ENCODE measurements at places on chromosomes 11 and 22.

GRCh38 chr11:61764606-61765260 lies 12.3 kb downstream of the MYRF start:
- no peak for DNase-seq

GRCh38 chr11:79428406-79428805 lies 12.4 kb downstream of the TENM4 start:
- no peak for DNase-seq

- DNase-seq, result no peak
Measured at GRCh38 chr22:23157560-23158515, 12.6 kb downstream of the RAB36 start.

- no peak for DNase-seq
Measured at GRCh38 chr22:49302150-49302460, 525.6 kb downstream of the BRD1 start.

DNA sequence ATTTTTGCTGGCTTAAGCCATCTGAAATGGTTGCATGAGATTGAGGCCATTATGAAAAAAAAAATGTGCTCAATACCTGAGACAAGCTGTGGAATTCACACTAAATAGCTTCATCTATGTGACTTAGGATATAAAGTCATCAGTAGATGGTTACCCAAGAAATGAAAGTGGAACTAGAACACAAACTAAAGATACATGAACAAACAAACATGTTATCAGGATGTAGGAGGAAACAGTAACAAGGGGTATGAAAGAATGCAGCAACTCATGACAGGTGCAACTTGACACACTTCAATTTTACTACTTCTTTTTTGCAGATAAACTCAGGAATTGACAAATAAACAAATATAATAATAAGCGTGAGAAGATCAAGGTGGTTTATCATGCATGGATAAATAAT lies 155.0 kb downstream of the WT1 start:
- DNase-seq, result no peak

GRCh38 chr11:119372260-119373058 lies 9.0 kb downstream of the USP2 start:
- DNase-seq, result no peak

DNA sequence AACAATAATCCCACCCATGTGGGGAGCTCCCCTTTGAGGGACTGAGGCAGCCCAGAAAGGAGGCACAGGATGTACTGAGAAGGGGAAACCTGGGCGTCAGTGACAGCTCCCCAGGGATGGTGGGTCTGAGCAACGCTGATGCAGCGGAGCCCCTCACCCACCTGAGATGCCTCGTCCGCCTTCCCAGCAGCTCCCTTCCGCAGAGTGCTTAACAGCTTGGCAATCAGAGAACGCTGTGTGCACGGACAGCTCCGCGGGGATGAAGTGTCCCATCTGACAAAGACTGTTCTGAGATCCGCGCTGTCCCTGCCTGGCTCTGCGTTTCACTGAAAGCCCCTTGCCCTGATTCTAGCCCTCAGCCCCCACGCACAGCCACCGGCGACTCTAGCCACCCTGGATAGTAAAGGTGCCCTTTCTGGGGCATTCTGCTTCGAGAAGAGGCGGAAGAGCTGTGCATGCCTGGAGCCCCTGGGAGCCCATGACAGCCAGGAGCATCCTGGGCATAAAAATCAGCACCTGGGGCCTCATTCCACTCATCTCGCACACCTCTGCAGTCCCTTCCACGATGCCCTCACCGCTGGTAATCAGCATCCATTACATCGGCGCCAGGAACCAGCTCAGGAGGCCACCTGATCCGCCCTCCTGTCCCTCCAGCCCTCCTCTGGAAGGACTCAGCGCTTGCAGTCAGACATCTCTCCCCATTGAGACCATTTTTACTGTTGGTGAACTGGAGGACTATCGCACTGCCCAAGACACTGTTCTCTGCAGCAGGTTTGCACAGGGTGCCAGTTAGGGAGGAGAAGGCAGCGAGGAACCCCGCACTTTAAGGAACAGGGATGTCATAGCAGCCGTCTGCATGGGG lies 10.7 kb downstream of the KCNJ5 start:
- DNase-seq, result no peak

- DNase-seq, result no peak
Measured at GRCh38 chr11:56509439-56509838, 18.3 kb upstream of the OR5M8 start.

- DNase-seq, result peak; percentile 28
Measured at GRCh38 chr11:44632466-44633123, 67.1 kb downstream of the CD82 start.

- no peak for DNase-seq
Measured at GRCh38 chr11:72637926-72638325, 36.3 kb downstream of the PDE2A start.

DNA sequence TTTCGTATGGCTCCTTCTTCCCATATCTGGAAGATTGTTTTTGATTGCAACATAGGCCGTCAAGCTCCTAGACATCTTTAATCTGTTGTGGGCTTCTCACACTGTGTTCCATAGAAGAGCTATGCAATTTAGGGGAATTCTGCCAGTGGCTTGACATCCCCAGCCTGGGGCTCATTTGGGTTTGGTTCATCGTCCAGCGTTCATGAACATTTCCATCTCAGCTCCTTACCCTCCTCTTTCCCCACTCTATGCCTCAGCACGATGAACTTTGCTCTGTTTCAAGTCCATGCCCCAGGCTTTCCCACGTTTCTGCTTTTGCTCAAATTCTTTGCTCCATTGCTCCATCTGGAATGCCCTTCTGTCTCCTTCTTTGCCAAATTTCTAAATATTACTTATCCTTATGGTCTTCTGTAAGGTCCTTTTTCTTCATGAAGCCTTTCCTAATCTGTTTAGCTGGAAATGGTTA lies 26.1 kb upstream of the CLMP start:
- DNase-seq, result no peak

DNA sequence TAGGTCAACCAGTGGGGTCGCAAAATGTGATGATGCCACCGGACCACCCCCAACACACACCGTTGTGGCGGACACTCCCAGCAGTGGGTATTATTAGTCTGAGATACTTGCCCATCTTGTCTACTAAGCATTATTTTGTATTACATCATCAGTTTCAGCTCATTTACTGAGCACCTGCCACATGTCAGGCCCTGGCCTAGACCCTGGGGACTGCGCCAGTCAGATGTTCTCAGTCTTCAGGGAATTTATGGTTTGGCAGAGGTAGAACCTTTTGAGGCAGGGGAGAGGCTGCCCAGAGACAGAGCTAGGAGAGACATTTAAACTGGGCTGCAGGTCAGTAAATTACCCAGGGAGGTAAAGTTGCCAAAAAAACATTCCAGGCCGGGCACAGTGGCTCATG lies 43.1 kb upstream of the GCAT start:
- DNase-seq, result no peak

DNA sequence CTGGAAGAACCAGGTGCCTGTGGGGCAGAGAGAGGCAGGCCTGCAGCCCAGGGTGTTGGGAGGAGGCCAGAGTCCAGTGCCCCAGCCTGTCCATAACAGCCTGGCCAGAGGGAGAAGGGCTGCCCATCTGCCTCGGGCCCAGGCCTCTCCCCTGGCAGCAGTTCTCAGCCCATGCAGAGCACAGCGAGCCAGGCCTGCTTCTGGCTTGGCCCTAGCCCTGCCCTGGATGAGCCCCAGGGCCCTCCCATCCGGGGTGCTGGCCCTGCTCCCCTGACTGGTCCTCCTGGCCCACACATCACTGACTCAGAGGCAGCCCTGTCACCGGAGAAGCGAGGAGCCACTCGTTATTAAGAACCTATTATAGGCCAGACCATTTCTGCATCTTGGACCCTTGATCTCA lies 19.7 kb upstream of the MYRF start:
- no peak for DNase-seq

GRCh38 chr22:28711820-28712777 lies 29.5 kb downstream of the CHEK2 start:
- DNase-seq, result no peak

DNA sequence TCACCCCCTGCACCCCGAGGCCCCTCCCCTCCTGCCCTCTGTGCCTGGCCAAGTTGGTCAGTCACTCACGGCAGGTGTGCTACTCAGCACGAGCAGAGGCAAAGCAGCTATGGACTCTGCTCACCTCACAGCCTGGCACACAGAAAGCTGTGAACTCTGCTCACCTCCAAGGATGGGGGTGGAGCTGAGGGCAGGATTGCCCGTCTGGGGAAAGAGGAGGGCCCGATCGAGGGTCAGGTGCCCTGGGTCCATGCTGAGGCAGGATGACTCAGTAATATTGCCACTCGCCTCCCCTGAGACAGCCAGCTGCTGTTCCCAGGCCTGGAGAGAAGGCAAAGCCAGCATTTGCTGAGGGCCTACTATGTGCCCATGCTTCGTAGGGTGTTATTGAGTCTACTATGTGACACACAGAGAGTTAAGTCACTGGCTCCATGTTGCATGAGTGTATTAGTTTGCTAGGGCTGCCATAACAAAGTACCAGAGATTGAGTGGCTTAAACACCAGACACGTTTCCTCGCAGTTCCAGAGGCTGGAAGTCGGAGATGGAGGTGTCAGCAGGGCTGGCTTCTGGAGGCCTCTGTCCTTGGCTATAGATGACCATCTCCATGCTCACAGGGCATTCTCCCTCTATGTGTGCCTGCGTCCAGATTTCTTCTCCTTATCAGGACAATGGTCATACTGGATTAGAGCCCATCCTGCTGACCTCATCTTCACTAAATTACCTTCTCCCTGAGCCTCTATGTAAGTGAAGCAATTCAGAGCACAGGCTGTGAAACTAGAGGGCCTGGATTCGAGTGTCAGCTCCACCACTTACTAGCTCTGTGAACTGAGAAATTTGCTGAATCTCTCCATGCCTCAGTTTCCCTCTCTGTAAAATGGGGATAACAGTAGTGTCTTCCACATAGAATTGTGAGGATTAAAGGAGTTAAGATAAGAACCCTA lies 13.2 kb upstream of the TSKU start:
- DNase-seq, result no peak

DNA sequence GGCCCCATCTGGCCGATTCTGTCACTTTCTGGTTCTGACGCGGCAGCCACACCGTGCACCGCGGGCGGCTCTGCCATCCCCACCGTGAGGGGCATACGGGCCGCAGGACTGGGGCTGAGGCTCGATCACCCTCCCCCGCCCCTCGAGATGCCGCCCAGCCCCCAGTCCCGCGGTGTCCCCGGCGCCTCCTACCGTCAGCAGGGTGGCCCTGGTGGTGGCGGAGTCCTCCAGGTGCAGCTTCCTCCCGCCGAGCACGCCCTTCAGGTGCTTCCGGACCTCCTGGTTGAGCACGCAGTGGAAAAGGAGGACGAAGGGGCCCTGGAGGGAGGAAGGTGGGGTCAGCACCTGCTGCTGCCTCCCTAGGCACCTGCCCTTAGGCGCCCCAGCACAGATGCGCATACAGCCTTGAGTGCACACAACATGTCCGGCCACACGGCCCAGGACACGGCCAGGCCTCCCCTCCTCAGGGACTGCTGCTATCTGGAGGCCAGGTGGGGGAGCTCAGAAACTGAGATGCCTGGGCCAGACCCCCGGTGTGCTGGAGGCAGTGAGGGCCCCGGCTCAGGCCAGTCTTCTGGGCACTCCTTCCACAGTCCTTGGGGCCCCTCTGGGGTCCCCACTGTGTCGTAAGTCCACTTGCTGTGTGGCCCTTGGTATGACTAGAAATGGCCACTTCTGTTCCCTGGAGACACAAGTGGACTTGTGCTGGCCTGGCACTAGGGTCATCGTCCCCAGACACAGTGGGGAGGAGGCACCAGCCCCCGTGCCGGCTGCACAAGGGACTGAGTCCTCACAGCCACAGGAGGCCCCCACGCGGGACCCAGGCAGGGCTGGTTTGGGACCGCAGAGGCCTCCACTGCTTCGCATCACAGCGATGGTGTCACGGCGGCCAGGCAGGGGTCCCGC lies 31.5 kb downstream of the TRMU start:
- DNase-seq, result no peak

GRCh38 chr11:1317993-1318392 lies 8.6 kb upstream of the TOLLIP start:
- no peak for DNase-seq

- DNase-seq, result no peak
Measured at GRCh38 chr11:6229911-6230310, 4.5 kb downstream of the FHIP1B start.

All from posterior cingulate gyrus (tissue), 11 donors.